GM23248 (cell line): ENCODE measurements at places on chromosomes 11 and 22. TPM values are rescaled to one million over a fixed set of nuclear protein-coding genes. Genes with fewer than 3 reads are reported as not detected.
A peak's percentile ranks its signal among the peaks of the same experiment; 100 is the strongest.

IMMP1L gene
- polyA plus RNA-seq, result 16.9 and 19.9 TPM in 2 replicates

CHST1 gene
- 0.06 and 0.18 TPM in 2 replicates for polyA plus RNA-seq

GRCh38 chr11:82403640-82404305, 329.9 kb downstream of the FAM181B start:
- DNase-seq, result no peak

DNA sequence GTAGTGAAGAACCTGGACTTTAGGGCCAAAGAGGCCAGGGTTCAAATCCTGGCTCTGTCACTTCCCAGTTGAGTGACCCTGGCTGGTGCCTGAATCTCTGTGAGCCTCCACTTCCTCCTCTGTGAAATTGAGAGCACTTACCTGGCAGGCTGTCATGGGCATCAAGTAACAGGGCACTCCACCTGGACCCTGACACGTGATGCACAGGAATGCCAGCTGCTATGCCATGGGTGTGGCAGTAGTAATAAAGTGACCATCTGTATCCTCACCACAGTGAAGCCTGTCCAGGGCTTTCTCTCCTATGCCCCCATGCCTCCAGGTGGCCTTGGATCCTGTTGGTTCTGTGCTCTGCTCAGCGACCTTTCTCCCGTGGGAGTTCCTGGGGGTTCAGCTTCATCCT, 29.8 kb upstream of the PPP6R3 start:
- DNase-seq, result no peak

- no peak for DNase-seq
Observed at GRCh38 chr22:43305806-43306205, 37.4 kb downstream of the SCUBE1 start.

DNA sequence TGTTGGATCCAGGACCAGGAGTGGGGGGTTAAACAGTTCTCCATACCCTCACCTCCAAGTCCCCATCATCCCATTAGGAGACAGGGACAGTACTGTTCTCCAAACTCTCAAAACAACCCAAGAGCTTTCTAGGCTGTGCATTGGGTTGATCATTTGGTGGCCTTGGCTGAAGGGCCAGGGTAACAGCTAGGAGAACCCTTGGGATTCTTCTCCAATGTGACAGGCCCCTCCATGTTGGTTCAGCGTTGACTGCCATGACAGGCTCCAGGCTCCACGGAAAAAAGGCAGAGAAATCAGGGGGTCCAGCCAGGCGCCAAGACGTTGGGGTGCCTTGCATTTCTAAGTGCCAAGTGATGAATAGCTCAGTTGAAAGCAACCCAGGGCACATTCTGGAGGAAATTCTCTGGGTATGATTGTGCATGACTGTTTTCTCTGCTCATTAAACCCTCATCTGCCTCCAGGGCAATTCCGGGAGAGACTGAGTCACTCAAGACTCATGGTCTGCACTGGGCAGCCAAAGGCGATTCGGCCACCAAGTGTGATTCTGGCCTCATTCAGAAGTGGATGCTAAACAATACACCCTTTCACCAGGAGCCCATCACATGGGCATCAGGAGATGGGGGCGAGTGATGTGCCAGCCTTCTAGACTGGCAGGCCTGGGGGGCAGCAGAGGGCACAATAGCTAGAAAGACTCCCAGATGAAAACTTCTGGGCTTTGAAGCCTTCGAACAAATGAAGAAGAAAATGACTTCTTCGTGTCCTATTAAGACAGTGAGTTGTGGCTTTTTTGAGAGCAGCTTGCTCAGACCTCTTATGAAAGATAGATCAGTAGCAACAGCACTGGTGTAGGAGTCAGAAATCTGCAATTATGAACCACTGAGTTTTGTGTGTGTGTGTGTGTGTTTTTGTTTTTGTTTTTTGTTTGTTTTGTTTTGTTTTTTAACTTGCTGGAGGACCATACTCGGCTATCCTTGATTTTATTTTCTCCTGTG, 27.7 kb downstream of the CD44 start:
- DNase-seq, result peak; percentile 98

DNA sequence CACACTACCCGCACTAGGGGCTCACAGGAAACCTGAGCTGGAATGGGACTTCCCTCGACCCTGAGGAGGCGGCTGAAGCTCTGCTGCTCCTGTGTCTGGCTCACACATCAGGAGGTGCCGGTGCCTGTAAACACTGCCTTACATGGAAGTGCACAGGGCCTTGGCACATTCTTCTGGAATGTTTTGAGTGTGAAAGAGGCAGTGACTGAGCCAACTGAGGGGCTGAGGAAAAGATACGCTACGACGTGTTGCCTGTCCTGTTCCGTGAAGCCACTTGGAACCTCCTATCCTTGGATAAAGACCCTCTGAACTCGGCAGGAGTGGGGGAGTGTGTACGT, 10.5 kb downstream of the TXN2 start:
- no peak for DNase-seq

DNA sequence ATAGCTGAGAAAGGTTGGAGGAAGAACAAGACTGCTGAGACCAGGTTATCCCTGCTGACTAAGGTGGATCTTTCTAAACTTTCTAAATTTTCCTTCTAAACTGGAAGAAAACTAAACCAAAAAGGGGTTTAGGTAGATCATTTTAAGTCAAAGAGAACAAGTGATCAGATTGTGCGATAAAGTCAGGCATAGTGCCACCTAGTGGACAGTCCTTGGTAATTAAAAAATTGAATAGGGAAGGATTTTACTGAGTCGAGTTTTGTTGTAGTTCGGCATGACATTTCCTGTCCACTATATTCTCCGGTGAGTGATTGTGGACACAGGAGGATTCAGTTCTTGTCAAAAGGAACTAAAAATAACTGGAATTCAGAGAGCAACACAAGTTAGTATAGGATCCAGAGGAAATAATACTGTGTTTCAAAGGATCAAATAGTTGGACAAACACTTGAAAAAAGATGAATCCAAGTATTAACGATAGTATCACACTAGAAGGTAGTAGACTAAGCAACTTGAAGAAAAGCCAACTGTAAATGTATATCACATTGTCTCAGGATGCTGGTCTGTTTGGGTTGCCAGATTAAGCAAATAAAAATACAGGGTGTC, 1236.4 kb downstream of the FAM181B start:
- peak; percentile 49 for DNase-seq

DNA sequence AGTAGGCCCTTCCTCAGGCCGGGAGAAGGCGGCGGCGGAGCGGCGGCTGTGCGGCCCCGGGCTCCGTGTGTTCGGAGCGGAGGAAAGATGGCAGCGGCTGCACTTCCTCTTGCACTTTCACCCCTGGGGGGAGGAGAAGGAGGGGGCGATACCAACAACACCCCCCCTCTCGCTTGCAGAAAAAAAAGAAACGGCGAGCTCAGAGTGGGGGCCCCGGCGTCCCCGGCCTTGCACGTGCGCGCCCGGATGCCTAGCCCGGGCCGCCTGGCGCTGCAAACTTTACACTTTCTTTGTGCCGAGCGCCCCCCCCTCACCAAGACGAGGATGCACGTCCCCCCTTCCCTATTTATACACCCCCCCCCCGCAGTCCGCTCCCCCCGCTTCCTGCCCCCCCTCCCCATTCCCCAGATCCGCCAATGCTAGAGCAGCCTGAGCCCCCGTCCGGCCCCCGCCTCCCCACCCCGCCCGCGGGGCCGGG, at the start of gene PATZ1:
Gene PATZ1, minus strand, starts transcription at position 92 of the 478 bp plus-strand sequence. CDS start 744 bp downstream, outside the sequence.
- DNase-seq, result peak; percentile 75

GRCh38 chr11:128688031-128688713, 5.7 kb upstream of the FLI1 start:
- no peak for DNase-seq
